ENCODE measurements at places on chromosomes 4 and X. TPM values are rescaled to one million over a fixed set of nuclear protein-coding genes. Genes with fewer than 3 reads are reported as not detected.

- ATAC-seq = no peak
Observed at GRCh38 chrX:46961574-46962283, 49.5 kb downstream of the JADE3 start.

- no peak for ATAC-seq
Observed at GRCh38 chrX:69065451-69065850, 99.8 kb downstream of the PJA1 start.

DNA sequence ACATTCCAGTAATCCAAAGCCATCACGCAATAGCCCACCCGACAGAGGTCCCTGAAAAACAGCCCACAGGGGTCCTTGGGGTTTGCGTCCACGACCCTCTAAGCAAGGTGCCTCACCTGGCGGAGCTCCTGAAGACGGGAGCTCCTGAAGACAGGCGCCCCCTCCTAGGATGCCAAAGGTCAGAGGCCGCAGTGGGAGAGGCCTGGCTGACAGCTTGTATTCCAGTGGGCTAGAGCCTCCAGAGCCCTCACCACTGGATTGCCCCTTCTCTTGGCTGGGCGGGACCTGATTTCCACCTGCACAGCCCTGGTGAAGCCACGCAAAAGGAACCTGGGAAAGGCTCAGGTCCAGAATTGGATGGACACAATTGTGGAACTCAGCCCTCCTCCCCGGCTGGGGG, 29.7 kb upstream of the WFS1 start:
- no peak for ATAC-seq

- no peak for ATAC-seq
Observed at GRCh38 chrX:11367609-11368430, 74.6 kb downstream of the AMELX start.

- no peak for ATAC-seq
Observed at GRCh38 chrX:55107911-55108310, 19.1 kb downstream of the PAGE2 start.

GRCh38 chrX:34288782-34289181, 156.7 kb upstream of the FAM47A start:
- no peak for ATAC-seq

DNA sequence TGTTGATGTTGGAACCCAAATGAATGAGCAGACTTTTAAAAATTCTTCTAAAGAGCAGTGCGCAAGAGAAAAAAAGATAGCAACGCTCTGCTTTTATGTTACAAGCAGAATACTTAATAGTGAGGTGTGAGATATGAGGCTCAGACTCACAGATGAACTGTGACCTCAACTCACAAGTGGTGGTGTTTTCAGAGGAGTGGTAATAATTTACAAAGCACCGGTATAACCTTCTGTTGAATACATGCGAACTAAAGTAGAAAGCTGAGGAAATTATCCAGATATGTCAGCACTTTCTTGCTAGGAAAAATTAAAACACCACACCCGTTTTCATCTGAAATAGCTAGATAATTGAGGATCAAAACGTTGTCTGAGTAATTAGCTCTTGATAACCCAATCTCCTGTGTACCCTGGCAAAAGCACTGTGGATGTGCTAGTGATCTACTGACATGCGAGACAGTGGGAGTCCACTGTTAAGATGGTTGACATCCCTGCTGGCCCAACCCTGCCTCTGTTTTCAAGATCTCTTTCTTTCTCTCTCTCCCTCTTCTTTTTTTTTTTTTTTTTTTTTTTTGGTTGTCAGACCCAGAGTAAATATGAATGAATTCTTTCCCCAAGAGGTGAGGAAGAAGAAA, 6.9 kb upstream of the TLL1 start:
- ATAC-seq = no peak

Gene FAAH2
- total RNA-seq = 3.9 TPM

GRCh38 chr4:136121426-136121825, 1410.9 kb downstream of the PCDH18 start:
- no peak for ATAC-seq

Gene NIPAL1
- total RNA-seq = 1.3 TPM

Gene PABPC1L2A
- total RNA-seq = not detected

DNA sequence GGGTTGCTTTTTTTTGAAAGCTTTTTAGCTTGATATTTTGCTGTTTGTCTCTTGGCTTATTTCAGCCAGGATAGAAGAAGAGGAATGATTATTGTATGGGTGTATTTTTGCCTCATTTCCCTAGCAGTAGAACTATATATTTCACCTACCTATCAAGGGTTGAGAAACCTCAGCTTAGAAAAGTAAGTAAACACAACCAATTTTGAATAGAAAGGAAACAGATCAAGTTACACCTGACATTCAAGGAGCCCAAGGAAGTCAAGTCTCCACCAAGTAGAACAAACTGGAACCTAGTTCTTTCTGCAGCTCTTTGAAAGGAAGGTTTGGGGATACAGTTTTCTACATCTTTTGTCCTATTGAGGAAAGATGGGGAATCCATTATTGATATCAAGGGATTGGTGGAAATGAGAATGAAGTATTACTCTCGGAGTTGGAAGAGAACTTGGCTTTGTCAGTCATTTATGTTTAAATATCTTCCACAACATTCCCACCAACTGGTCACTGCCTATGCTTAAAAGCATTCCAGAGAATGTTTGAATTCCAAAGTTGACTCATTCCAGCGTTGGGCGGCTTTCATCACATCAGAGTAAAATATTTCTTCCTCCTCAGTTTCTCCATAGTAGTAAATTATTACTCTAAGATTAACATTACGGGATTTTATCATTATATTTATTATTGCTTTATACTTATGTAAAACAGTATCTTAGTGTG, 207.8 kb upstream of the CNKSR2 start:
- no peak for ATAC-seq

Gene HMGN5
- total RNA-seq = 2.8 TPM

DNA sequence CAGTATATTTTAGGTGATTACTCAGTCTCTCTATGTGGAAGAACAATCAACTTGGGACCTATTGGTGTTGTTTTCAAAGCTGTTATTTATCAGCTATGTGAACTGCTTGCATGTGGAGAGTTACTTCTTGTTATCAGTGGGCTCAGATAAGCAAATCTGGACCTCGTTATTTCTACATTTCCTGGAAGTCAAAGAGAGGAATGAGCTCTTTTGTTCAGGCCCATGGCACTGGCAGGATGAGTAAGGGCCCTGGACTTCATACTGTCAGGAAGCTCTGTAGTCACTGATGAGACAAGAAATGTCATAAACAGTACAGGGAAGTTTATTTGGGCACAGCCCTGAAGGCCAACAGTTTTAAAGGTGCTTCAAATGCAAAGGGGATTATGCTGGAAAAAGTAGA, 760.6 kb upstream of the EPHA5 start:
- no peak for ATAC-seq

Gene ESX1
- total RNA-seq = not detected

DNA sequence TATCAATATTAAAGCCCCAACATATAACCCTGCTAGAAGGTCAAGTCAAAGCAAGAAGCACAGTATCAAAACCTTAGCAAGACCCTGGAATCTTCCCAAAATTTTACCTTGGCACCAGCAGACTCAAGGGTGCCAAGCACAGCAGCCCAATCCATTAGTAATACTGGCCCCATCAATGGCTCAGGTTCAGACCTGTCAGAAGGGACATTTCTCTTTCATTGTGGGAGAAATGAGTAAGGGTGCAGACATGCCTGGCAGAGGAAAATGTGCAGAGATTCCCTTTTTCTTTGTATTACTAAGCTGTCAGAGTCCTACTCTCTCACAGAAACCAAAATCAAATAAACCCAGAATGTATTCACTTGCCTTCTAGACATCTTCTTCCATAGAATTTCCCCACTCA, 203.9 kb downstream of the EVC2 start:
- ATAC-seq = no peak

DNA sequence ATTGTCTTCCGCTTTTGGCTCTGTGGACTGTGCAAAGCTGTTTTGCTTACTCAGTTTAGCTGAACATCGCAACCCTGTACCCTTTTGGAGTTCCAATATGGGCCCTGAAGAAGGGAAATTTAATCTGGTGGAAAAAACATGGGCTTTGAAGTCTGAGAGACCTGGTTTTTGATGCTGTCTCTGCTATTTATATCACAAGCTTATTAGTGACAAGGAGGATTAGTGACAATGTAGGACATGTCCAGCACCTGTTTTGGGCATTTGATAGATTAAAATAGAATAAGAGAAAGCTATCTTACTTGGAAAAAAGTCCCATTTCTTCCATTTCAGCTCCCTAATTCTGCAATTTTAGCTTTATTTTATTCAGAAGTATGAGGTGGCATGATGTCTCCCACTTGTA, 417.3 kb downstream of the SPRY1 start:
- ATAC-seq = no peak
